Kidney capillary endothelial cell (primary cell): ENCODE measurements at places on chromosomes 2 and 18.
A peak's percentile ranks its signal among the peaks of the same experiment; 100 is the strongest.

DNA sequence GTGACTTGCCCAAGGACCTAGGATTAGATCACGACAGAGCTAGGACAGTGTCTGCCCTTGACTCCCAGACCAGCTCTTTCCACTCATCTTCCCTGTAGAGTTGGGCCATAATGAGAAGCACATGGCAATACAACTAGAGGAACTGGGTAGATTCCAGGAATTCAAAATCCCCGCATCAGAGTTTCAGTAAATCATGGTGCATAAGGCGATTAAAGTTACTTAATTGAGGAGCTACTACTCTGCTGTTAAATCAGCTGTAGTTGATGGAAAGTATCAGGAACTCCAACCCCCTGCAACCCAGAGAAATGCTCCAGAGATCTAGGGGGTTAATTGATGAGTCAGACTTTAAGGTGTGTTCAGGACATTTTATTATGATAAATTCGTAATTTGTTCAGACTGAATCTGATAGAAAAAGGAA is 5.7 kb downstream of the ANTXR1 start:
- DNase-seq: no peak

- no peak for DNase-seq
Measured at GRCh38 chr2:225814554-225814953, 415.0 kb downstream of the NYAP2 start.

- no peak for DNase-seq
Measured at GRCh38 chr2:181070119-181070835, 89.9 kb downstream of the UBE2E3 start.

GRCh38 chr18:58694720-58695468 is 23.6 kb downstream of the MALT1 start:
- no peak for DNase-seq

DNA sequence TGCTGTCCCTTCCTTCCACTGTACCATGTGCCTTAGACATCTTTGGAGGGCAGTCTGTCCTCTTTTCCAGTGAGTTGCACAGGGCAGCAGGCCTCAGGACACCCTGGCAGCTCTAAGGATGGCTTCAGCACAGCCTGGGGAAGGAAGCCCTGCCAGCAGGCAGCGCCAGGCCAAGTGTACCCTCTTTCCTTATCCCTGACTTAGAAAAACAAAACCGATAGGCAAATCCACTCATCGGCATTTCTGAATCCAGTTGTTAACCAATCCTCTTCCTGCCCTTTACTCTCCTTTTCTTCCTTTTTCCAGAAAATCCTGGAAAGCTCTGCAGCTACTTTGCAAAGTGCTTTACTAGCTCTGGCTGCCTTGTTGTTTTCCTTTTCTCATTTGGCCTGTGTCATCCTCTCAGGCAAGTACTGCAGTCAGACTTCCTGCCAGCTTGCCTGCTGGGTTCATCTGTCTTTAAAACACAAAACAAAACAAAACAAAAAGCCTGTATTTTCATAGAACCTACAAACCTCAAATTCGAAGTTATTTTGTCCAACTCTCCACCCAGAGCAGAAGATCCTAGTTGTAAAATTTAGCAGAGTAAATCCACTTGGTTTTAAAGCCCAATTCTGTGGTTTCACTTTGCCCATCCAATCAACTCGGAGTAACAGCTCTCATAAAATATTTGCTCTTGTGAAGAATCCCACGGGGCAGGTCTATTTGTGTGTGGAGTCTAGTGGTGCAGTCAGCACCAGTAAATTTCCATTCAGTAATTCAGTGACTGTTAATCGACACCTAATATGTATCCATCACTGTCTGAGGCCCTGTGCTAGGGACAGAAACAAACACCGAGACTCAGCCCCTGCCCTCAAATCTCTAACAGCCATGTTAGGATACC is 45.2 kb downstream of the PCBP1 start:
- DNase-seq: peak; percentile 69

- DNase-seq: no peak
Measured at GRCh38 chr2:23120161-23120560, 264.8 kb upstream of the KLHL29 start.

DNA sequence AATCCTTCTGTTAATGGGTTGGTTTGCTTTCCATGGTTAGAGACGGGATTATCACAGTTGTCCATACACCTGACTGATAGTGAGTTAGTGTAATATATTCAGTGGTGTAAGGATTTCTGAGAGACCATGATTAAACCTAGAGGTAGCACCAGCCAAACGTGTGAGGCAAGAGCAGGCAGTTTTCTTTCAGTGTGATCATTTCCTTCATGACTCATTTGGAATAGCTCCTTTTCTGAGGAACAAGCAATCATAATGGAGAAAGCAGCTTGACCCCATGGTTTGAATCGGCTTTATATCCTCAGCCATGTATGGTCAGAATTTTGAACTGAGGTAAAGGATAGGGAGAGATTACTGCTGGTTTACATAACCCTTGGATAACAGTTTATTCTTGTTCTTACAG is 2.9 kb downstream of the MXD1 start:
- peak; percentile 79 for DNase-seq

- DNase-seq: no peak
Measured at GRCh38 chr2:120881981-120882788, 146.5 kb downstream of the GLI2 start.

GRCh38 chr2:31945572-31945935 is 65.3 kb downstream of the MEMO1 start:
- DNase-seq: no peak

DNA sequence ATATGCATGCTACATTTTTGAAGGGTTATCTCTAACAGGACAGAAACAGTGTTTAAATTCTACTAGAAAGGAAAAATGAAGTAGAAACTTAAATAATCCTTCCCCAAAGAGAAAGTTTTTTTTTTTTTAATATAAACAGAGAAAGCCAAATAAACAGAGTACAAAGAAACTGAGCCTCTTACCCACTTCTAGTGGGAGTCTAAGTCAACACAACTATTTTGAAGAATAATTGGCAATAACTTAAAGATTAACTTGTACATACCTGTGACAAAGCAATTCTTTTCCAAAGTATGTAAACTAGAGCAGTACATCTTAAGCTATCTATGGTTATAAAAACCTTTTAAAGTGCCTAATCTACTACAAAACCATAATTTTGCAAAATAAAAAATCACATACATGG is 224.7 kb downstream of the KCNH7 start:
- no peak for DNase-seq

DNA sequence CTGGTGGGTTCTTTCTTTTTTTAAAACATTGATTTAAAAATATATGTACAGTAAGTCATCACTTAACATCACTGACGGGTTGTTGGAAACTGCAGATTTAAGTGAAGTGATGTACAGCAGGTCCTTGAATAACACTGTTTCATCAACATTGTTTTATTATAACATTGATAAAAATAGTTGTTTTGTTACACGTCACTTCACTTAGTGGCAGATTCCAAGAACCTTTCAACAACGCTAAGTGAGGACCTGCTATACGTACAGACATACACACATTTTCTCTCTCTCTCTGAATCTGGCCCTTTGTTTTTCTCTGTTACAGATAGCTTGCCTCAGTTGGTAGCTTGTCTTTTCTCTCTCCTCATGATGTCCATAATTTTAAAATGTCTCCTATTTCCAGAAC is 9.5 kb downstream of the CNOT11 start:
- no peak for DNase-seq
